ENCODE measurements at places on chromosomes 4 and X.

- DNase-seq = no peak
These were observed 57.3 kb upstream of the FGF16 start for GRCh38 chrX:77389891-77390290.

GRCh38 chr4:18285357-18285756 is 263.8 kb upstream of the LCORL start:
- DNase-seq = no peak

DNA sequence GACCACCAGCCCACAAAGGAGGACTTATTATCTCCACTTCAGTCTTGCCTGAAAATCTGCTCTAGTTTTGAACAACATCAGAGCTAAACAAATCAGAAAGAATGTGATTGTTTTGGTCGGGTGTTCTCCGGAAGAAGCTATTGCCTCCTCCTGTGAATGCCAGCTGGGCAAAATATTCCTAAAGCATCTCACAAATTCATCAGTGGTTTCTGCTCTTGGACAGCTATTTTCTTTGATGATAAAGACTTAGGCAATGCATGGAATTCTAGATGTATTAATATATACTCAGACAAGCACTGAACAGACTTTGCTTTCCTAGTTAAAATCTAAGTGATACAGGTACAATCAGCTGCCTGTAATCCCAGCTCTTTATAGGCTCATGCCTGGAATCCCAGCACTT is 71.8 kb downstream of the ASMT start:
- no peak for DNase-seq

- DNase-seq = no peak
These were observed 1508.3 kb downstream of the RAPGEF2 start for GRCh38 chr4:160611181-160611580.

DNA sequence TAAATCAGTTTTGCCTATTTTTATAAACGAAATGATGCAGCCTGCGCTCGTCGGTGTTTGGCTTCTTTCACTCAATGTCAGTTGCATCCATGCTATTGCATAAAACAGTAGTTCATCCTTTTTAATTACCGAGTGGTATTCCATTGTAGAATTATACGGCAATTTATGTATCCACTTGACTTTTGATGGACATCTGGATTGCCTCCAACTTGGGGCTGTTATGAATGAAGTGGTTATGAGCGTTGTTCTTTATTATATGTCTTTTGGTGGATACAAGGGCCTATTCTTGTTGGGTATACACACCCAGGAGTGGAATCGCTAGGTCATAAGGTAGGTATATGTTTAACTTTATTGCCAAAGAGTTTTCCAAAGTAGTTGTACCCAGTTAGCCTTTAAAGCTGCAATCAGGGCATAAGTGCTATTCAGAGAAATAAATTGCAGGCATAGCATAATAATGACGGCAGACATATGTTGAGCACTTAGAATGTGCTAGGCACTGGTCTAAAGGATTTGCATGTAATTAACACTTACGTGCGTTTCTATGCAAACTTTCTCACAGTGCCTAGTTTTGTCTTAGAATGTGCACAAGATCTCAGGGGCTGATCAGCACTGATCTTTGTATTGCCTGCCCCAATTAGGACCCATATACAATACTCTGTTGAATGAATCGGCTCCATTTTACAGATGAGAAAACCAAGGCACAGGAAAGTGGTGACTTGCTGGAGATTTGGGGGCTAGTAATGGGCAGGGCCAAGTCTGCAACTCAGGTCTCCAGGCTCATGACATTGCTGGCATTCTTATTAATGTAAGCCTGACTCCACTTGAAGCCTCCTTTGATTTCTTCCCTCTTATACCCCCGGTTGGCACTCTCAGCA is 407.0 kb downstream of the BCOR start:
- no peak for DNase-seq

DNA sequence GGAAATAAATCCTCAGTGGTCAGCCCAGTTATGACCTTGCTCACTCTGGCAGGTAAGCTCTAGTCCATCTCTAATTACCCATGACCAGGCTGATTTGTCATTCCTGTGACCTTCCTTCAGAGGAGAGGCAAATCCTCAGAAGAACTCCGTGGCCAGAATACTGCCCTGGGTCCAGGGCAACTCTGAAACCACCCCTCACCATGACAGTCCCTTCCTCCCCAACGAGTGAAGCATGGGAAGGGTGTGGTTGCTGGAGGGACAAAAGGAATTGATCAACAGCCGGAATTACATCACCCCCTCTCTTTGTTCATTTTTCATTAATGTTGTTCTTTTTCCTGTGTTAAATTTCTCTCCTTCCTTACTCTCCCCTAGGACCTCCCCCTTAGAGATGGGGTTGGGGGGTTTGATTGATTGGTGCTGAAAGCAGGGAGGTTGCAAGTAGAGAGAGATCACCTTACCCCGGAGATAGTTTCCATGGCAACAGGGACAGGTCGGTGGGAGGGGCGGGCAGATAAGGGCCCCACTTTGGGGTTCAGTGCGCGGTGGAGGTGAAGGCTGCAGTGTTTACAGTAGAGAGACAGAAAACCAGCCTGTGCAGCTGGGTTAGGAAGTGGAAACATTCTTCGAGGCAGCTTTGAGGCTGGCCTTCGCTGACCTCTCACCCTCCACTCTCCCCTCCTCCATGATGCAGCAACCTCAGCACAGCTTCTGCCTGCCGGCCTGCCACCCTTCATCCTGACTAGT is 647.4 kb downstream of the BCOR start:
- DNase-seq = peak; percentile 12

DNA sequence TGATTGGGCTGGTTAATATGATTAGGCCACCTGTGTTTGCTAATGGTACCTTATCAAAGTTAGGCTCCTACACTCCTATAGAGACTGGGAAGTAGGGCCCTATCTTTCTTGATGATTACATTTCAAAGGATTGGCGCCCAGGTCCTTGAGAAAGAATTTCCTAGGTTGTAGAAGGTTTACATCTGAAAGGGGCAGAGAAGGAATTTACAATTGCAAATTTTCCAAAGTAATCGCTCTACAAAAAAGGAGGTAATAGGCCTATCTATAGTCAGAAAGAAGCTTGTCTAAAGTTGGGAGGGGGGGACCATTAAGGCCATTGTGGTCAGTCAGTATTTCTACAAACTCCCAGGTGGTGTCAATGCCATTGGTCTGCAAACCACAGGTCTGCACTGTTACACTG is 638.4 kb downstream of the IL1RAPL1 start:
- DNase-seq = no peak

DNA sequence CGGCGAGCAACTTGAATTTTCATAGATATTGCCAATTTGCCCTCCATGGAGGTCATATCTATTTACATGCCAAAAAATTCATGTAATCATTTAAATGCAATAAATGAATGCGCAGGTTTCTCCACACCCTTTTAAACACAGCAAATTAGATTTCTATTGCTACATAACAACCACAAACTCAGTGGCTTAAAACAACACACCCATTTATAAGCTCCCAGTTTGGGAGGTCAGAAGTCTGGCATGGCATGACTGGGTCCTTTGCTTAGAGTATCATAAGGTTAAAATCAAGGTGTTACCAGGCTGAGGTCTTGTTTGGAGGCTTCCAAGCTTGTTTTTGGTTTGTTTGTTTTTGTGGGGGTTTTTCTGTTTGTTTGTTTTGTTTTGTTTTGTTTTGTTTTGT is 49.9 kb upstream of the NYX start:
- DNase-seq = no peak

GRCh38 chr4:89759426-89759825 is 77.5 kb downstream of the SNCA start:
- DNase-seq = no peak

DNA sequence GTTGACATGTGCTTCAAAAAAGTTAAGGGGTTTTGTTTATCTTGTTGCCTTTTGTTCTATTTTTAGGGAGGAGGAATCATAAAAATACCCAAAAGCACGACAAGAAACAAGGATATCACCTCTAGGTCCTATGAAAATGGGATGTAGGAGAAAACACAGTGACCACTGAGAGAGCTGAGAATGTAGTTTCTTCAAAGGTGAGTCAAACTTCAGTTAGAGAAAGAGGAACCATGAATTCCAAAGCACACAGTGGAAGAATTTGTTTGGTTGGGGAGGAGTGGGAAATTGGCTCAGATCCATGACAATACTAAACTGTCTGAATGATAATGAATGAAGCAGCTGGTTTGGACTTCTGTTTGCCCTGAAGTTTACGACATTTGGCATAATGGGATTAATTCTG is 19.1 kb upstream of the FRYL start:
- no peak for DNase-seq

GRCh38 chr4:54271464-54271863 is 42.4 kb downstream of the PDGFRA start:
- DNase-seq = no peak

DNA sequence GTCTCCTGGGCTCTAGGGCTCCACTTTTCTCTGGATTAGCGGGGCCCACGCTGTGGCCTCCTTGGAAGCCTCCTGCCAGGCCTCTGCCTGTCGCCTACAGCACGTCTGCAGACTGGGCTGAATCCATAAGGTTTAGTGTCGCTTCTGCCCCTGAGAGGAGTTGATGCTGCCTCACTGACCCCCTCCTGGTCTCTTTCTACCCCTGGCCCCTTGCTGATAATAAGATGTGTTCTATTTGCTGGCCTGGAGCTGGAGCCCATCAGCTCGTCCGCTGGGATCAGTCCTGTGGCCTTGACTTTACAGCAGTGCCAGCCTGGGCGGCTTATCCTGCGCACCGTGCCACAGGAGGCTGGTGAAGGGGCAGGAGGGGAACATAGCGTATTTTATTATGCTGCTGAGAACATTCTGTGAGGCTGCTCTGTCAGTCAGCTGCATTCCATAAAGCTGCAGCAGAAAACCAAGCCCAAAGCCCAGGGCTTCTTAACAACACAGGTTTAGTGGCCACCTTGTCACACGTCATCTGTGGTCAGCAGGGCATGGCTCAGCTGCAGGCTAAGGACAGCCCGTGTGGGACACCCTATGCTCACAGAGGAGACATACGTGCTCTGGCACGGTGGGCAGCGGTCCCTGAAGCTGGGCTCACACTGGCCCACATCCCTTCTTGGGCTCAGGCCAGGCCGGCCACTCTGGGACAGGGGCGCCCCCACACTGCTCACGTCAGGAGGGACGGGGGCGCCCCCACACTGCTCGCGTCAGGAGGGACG is 29.3 kb upstream of the HGFAC start:
- no peak for DNase-seq

GRCh38 chr4:168131196-168131595 is 38.9 kb downstream of the ANXA10 start:
- no peak for DNase-seq

DNA sequence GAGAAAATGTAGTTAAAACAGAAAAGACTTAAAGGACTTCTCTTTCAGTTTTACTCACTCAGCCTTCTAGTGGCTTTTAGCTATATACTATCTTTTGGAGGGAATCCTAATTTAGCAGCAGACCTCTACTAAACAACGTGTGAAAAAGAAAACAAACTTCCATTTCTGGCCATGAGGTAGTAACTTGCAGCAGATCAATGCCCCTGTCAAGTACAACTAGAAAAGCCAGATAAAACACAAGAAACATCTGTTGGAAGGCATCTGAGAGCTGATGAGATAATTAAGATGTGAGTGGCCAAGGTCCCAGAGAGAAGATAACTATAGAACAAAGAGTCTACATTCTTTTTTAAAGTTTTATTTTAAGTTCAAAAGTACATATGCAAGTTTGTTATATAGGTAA is 101.7 kb downstream of the CORIN start:
- no peak for DNase-seq

GRCh38 chr4:127809173-127809800 is 27.2 kb downstream of the HSPA4L start:
- DNase-seq = no peak

- no peak for DNase-seq
These were observed 373 bp upstream of the INTS6L start for GRCh38 chrX:135520022-135520552.

GRCh38 chr4:81919223-81919622 is 447.5 kb upstream of the RASGEF1B start:
- DNase-seq = no peak

- no peak for DNase-seq
These were observed 37.4 kb downstream of the SLC16A2 start for GRCh38 chrX:74458736-74459135.

DNA sequence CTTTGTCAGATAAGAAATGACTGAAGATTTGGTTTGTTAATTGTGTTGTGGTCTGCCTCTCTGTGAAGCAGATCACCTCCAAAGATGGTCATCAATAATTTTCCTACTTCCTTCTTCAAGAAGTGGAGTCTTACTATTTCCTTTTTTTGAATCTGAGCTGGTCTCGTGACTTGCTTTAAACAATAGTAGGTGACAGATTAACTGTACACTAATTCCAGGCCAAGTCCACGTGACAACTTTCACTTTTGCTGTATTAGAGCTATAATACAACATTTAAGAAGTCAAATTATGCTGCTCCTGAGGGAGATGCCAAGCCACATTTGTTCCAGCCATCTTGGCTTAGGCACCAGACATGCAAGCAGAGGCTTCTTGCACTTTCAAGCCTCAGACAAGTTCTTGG is 393.8 kb upstream of the GRID2 start:
- no peak for DNase-seq

- DNase-seq = no peak
These were observed 88.6 kb downstream of the SHROOM3 start for GRCh38 chr4:76523593-76523992.

Data from DMS79 (cell line).